Activated T-cell treated with anti-CD3 and anti-CD28 coated beads for 24 hours (primary cell): ENCODE measurements at places on chromosomes 5 and 9.

- DNase-seq: peak; percentile 11
Measured at GRCh38 chr9:83596899-83597504, 25.9 kb upstream of the IDNK start.

DNA sequence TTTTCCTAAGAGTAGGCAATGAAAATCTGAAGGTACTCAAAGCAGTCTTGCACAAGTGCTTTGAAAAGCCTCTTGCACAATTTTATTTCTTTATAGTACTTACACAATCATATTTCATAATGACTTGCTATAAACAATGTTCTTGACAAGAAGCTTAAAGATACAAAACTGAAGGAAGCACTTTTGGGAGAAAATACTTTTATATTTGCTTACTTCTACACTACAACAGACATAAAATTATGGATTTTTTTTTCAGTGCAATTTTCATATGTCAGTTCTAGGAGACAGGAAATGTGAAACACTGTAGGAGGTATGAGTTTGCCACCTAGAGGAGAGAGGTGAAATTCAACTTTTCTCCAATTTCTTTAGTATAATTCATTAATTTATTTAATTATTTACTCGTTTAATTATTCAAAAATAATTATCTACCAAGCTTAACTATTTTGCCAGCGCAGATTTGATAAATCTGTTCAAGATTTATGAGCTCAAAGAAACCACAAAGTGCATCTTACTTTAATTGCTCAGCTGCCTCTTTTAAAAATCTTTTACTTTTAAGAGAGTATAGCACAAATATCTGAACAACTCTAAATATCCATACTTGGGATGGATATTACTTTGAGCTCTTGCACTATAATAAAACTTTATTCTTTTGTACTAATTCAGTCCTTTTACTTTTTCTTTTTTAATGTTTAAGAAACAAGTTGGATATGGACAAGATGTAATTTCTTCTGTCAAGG lies 29.0 kb upstream of the CDKN2B start:
- DNase-seq: no peak

DNA sequence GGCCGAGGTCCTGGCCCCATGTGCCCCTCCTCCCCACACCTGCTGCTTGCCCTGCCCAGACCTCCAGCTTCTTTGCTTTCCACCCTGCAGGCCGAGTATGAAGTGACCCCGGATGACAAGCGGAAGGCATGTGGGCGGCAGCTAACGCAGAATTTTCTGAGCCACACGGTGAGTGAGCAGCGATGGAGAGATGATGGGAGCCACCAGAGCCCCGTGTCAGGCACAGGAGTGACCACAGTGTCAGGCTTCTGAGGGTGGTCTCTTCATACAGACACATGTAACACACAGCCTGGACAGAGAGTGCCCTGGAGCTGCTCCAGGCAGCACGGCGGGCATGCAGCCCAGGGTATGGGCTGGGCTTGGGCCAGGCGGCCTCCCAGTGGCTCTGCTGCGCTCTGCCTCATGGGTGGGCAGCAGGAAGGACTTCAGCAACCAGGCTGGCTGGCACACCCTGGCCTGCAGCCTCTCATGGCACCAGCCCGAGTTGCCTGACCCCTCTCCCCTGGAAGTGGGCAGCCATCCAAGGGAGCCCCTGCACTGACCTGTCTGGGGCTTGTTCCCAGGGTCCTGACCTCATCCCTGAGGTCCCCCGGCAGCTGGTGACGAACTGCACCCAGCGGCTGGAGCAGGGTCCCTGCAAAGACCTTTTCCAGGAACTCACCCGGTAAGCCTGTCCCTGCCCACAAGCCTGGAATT lies 5.8 kb downstream of the GRK6 start:
- DNase-seq: no peak

DNA sequence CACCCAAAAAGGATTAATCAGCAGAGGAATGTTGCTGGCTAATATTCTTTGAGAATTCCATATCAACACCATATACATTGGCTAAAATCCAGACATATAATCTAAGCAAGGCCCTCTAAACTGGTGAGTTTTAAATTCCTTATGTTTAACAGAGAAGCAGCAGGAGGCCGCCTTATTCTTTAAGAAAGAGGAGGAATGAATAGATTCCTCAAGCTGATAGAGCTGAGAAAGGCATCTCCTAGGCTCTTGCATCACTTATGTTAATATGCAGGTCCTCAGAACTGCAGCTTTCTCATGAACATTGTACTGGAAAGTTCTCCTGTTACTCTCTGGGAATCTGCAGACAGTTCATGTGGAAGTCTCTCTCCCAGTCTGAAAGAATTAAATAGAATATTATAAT lies 20.1 kb upstream of the SMARCA2 start:
- no peak for DNase-seq

- no peak for DNase-seq
Measured at GRCh38 chr5:123036391-123037103, at the start of gene PPIC. TSS of gene PPIC (minus strand) at chr5:123036725. CDS start at chr5:123036625, 100 bp downstream.

GRCh38 chr9:95237336-95237735 lies 80.2 kb downstream of the FANCC start:
- DNase-seq: no peak

GRCh38 chr9:33331377-33331891 lies 41.1 kb downstream of the NFX1 start:
- no peak for DNase-seq

DNA sequence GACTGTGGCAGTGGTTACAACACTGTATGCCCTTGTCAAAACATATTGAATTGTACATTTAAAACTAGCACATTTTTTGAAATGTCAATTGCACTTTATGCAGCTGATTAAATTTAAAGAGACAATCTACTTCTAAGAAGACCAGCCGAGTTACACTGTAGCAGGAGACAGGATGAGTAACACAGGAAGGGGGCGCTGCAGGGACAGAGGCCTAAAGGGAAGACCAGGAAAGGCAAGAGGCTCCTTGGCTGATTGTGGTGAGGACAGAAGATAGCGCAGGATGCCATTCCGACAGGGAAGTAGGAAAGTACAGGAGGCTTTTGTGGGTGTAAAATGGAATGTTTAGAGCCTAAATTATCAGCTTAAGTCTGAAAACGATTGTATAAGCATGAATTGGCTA lies 28.2 kb upstream of the PPP2R2B start:
- no peak for DNase-seq

GRCh38 chr5:175691761-175692160 lies 33.9 kb downstream of the HRH2 start:
- DNase-seq: no peak

- DNase-seq: no peak
Measured at GRCh38 chr9:6646293-6646636, 736 bp upstream of the GLDC start.

- no peak for DNase-seq
Measured at GRCh38 chr5:36452424-36453006, 150.8 kb upstream of the RANBP3L start.

DNA sequence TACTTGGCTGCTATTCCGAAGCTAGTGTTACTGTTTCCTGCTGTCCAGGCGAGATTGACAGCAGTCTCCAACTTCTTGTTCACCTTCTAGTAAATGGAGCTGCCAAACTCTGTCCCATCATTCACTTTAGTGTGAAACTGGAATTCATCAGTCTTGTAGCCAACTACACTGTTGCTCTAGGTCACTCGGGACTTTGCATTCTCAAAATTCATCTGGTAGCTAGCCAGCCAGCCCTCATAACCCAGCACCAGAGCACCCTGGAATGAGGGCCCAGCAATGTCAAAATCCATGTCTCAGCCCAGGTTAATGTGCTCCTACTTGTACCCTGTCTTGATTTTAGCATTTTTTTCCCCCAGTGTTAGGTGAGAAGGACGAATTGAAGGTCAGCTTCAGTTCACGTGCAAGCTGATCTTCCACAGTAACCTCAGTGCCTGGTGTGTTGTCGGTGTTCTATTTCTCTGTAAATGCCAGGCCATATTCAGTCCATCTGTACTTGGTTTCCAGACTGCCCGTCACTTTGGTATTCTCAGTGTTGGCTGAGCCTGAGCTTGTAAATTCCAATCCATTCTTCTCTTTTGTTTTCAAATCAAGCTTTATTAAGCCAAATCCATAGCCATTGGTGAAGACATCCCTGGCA lies 28.9 kb downstream of the ZNF169 start:
- DNase-seq: no peak

DNA sequence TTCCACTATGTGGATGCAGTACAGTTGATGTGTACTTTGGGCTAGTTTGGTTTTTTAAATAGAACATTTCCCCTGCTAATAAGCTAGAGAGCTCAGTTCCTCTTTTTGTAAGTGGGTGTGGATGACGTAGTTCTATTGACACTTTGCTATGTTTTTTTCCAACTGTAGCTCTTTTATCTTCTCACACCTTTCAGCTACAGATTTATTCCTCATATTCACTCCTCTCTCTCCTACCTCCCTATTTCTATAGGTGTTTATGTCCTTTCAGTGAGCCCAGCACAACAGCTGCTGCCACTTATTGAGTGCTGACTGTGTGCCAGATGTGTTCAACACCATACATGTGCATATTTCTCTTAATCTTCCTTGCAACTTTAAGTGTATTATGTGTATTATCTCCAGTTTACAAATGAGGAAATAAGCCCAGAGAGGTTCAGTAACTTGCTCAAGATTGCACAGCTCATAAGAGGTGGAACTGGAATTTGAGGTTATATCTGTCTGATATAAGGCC lies 215.7 kb downstream of the SEMA6A start:
- no peak for DNase-seq

GRCh38 chr9:136721339-136722092 lies 9.1 kb downstream of the DIPK1B start:
- no peak for DNase-seq

DNA sequence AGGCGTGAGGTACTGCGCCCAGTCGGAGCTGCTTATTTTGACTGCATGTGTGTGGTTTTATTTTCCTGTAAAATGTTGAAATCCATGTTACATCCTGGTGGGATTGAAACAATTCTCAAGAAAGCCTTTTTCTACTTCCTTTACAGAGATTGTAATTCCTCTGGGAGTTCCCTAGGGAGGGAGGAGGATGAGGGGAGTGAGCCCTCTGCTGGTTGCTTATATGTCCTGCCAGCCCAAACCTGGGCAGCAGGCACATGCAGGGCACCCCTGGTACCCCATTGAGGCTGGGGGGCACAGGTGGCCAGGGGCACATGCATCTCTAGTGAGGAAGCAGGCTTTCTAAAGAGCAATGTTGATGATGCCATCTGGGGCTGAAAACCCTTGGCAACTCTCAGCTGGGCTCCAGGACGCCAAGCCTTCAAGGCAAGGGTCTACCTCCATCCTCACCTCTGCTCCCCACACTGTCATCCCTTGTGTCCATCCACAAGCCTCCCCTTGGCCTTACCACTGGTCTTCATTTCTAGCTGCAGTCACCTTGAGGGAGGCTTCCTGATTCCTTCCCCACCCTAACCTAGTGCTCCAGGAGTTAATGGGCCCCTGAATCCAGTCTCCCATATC lies 84.7 kb upstream of the TNFSF8 start:
- no peak for DNase-seq

DNA sequence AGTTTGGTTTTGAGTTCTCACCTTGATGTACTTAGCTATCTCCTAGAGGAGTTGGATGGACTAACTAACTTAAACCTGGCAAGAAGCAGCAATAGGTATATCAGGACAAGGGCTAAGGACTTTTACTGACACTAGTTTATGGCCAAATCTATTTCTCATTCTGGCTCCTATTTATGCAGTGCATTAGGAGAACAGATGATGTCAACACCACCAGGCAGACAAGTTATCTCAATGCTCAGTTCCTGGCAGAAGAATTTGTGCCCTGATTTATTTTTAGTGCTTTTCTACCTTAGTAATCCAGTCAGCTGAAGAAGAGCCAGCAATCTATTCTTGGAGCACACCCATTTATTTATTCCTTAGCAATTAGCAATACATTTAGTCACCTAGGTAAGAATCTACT lies 30.7 kb upstream of the MYOT start:
- DNase-seq: no peak

- no peak for DNase-seq
Measured at GRCh38 chr9:127489471-127490115, 38.3 kb downstream of the LRSAM1 start.

DNA sequence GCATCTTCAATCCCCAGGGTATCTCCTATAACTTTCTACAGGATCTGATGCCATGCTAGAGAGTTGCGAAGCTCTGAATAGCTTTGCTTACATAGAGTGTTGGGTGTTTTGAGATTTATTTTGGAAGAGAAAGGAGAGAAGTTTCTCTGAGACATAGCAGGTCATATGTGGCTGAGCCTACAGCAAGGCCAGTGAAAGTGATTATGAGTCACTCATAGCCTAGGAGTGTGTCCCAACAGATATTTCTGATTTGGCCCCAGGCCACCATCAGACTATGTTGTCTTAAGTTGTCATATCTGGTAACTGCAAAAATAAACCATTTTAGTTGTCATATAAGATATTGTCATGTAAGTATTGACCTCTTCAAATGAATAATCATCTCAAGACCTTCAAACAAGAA lies 132.0 kb upstream of the RAI14 start:
- no peak for DNase-seq

GRCh38 chr5:39857041-39857440 lies 432.3 kb upstream of the DAB2 start:
- DNase-seq: no peak

- no peak for DNase-seq
Measured at GRCh38 chr9:2874001-2874750, 30.3 kb upstream of the PUM3 start.

- DNase-seq: peak; percentile 37
Measured at GRCh38 chr9:96241391-96241809, 60.6 kb downstream of the HSD17B3 start.

DNA sequence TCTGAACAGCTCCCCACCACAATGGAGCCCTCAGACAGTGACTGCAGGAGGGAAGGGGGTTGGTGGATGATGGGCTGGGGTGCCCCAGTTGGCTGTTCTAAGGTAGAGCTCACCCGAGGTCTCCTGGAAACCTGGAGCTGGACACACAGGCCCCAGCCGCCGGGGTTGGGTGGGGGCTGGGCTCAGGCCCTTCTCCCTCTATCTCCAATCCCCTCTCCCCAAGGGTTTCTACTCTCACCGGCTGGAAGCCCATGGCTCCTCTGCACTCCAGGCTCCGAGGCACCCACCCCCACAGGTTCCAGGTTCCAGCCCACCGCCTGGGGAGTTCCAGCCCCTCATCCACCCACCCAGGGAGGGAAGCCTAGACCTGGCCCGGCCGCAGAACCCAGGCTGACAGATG lies 766 bp downstream of the NR5A1 start:
- no peak for DNase-seq

GRCh38 chr5:42912184-42912798 lies 100.6 kb upstream of the SELENOP start:
- peak; percentile 23 for DNase-seq

DNA sequence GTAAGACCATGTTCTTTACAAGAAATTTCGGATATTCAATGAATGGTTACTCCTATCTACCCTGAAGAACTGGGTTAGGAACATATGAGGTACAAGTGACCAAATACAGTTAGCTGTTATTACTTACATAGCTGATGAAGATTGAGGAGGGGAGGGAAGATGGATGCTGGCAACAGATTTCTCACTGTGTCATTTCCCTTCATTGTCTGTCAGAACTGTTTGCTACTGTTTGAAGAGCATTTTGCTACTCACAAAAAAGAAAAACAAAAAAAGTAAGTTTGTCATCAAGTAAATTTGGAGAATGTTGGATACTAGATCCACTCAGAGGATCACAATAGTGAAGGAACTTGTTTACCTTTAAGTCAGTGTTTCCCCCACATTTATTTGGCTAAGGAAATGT lies 53.7 kb downstream of the ENC1 start:
- no peak for DNase-seq
